ENCODE measurements at places on chromosomes 16 and 17.
A peak's percentile ranks its signal among the peaks of the same experiment; 100 is the strongest.

GRCh38 chr17:56125830-56126819 is 27.1 kb upstream of the ANKFN1 start:
- no peak for DNase-seq

DNA sequence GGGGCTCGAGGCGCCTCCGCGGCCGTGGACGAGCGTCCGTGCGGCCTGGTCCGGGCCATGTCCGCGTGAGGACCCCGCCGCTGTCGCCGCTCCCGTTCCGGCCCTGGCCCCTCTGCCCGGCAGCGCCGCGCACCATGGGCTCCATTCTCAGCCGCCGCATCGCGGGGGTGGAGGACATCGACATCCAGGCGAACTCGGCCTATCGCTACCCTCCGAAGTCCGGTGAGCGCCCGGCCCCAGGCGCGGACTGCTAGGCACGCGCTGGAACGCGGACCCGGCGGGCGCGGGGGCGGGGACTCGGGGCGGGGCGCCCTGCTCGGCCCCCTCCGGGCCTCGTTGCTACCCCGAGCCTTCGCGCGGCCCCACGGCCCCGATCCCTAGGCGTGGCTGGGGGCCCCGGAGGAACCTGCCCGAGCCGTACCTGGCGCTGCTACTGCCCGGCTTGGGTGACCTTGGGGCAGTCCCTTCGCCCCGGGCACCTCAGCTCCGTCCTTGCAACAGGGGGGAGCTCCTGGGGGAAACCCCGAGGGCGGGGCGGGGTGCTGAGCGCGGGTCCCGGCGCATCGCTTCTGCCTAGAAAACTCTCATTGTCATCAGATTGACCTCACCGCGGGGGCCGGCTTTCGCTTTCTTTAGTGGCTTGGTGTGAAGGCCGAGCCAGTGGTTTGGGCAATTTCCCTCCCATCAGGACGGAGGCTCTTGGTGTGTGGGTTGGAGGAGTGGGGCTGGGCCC is 367 bp downstream of the MGRN1 start:
- peak; percentile 47 for DNase-seq

- no peak for DNase-seq
Observed at GRCh38 chr16:89423681-89424260, 66.6 kb downstream of the ANKRD11 start.

DNA sequence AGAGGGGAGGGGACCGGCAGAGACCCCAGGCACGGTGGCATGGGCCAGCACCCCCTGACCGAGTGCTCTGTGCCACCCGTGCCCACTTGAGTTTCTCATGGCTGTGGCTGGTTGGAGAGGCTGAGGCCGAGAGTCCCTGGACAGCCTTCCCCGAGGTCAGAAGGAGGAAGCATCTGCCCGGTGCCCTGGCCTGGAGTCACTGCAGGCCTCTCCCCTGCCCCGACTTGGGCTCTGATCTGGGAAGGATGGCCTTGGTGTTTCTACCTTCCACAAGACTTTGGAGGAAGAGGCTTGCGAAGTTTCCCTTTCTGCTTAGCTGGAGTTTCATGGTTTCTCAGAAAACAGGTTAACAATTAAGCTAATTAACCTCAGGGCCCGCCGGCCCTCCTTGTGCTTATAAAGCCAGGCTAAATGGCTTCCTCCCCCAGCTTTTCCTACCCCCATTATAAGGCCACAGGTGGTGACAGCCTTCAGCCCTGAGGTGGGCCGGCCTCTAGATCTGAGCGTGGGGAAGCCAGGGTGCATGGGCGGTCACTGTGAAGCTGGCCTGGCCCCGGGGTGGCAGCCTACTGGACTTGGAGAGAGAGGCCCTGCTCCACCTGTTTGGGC is 17.3 kb downstream of the LLGL2 start:
- no peak for DNase-seq

DNA sequence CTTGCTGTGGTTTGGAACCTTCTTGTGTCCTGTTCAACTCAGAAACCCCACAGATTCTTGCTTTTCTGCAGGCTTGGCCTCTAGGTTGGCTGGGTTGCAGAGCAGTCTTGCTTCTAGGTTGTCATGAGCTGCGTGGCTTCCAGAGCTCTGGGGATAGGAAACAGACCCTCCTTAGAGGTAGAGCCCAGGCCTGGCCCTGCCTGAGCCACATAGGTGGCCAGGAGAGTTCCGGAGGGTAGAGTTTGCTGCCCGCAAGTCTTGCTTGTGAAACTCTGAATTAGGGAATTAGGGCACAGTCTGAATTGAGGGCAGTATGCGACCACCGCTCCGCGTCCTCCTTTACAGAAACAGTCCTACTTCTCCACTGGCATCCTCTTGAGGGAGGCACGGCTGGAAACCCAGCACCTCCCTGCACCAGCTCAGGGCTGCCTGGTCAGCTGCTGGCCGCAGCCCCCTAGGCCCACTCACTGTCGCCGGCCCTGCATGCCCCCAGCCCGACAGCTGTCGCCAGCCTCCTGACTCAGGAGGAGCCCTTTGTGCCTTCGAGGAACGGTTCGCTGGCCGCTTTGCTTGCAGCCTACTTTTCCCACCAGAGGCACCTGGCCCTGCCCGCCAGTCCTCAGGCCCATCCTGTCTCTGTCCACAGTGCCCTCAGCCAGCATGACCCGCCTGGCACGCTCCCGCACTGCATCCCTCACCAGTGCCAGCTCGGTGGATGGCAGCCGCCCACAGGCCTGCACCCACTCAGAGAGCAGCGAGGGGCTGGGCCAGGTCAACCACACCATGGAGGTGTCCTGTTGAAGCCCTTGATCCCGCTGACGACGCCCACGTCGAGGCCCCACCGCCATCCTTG is 4.3 kb upstream of the SETD6 start:
- no peak for DNase-seq

DNA sequence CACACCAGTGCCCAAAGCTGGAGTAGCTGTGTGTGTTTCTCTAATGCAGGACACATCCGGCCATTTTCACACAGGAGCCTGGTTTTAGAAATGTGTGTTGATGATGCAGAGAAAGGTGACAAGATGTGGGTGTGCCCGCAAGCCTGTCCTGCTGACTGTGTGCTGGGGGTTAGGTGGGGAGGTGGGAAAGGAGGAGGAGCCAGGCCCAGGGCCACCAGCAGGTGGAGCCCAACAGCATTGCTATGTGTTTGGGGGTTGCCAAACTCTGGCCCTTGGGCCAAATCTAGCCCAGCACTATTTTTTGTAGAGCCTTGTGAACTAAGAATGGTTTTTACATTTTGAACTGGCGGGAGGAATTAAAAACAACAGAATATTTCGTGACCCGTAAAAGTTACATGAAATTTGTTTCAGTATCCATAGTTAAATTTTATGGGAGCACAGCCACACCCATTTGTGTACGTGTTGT is 61.7 kb upstream of the LGALS9 start:
- peak; percentile 11 for DNase-seq

- DNase-seq: no peak
Observed at GRCh38 chr16:29993903-29994599, 1.4 kb downstream of the HIRIP3 start.

DNA sequence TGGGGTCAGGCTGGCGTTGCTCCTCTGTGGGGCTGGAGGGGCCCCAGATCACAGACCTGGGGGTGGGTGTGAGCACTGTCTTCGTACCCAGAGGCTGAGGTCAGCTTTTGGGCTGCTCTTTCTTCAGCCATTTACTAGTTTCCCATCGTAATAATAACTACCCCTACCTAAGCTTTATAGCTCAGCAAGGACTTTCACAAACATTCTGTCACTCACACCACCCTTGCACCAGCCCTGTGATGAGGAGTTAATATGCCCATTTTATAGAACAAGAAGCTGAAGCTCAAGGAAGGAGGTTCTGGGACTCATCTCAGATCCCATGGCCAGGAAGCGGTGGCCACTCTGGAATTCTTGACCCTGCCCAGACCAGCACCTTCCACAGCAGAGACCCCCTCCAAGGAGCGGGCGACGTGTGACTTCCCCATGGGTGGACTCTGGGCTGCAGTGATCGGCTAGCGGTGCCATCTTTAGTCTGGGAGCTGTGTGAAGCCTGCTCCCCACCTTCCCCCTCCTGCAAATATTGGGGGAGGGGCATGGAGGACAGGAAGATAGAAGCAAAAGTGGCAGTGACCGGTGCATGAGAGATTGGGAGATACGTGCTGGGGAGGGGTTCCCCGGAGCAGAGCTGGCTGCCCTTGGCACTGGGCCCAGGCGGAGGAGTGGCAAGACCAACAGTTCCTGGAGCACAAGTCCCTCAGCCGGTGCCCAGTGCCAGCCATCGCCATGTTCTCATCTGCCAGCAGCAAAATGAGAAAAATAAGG is 81.8 kb upstream of the TOB1 start:
- DNase-seq: no peak

Data from CD4-positive, alpha-beta T cell treated with Interleukin-6 at 100 ng/mL for 8 hours (primary cell).